ENCODE measurements at places on chromosomes 11 and 22. TPM values are rescaled to one million over a fixed set of nuclear protein-coding genes. Genes with fewer than 3 reads are reported as not detected.

GRCh38 chr22:20933910-20934309 lies 16.7 kb downstream of the CRKL start:
- H3K4me1 ChIP-seq: peaks cover 39% of the 10 kb centered on the region
- H3K4me3 ChIP-seq: no peak overlapping the region
- no peak for DNase-seq

GRCh38 chr22:17918840-17919239 lies 105.5 kb downstream of the MICAL3 start:
- no peak overlapping the region for H3K27ac ChIP-seq
- H3K27me3 ChIP-seq: no peaks in the 10 kb centered on the region
- no peak for DNase-seq
- H3K4me1 ChIP-seq: peaks cover 5% of the 10 kb centered on the region

- H3K27me3 ChIP-seq: peaks cover 16% of the 10 kb centered on the region
- no peak for DNase-seq
- no peak overlapping the region for H3K27ac ChIP-seq
- H3K4me1 ChIP-seq: peaks cover 9% of the 10 kb centered on the region
- no peak overlapping the region for H3K4me3 ChIP-seq
These were observed 99.2 kb downstream of the VPREB1 start for GRCh38 chr22:22343581-22344296.

DNA sequence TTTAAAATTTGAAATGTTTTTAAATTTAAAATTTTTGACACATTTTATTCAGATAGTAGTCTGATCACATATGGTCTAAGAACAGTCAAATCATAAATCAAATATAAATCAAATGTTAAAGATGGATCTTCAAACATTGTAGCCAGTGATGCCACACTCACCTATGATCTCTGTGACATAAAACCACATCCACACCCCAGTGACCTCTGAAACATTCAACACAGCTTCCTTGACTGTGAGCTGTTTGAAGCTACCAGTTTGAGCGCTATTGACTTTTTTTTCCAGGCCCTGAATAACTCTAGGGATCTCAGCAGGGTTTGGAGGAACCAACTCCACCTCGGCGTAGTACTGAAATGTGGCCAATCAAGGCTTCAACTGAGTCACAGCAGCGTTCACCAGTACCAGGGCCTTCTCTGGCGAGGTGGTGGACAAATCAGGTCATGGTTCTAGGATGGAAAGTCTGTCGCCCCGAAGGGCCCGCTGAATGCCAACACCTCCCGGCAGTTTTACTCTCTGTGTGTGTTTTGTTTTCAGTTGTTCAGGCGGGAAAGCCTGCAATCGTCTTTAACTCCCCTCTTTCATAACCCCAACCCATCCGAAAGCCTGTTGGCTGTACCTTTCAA lies 4.3 kb upstream of the MARK2 start:
- no peak for DNase-seq
- H3K4me1 ChIP-seq: peaks cover 29% of the 10 kb centered on the region
- no peaks in the 10 kb centered on the region for H3K27me3 ChIP-seq
- H3K36me3 ChIP-seq: peaks cover 2% of the 10 kb centered on the region

DNA sequence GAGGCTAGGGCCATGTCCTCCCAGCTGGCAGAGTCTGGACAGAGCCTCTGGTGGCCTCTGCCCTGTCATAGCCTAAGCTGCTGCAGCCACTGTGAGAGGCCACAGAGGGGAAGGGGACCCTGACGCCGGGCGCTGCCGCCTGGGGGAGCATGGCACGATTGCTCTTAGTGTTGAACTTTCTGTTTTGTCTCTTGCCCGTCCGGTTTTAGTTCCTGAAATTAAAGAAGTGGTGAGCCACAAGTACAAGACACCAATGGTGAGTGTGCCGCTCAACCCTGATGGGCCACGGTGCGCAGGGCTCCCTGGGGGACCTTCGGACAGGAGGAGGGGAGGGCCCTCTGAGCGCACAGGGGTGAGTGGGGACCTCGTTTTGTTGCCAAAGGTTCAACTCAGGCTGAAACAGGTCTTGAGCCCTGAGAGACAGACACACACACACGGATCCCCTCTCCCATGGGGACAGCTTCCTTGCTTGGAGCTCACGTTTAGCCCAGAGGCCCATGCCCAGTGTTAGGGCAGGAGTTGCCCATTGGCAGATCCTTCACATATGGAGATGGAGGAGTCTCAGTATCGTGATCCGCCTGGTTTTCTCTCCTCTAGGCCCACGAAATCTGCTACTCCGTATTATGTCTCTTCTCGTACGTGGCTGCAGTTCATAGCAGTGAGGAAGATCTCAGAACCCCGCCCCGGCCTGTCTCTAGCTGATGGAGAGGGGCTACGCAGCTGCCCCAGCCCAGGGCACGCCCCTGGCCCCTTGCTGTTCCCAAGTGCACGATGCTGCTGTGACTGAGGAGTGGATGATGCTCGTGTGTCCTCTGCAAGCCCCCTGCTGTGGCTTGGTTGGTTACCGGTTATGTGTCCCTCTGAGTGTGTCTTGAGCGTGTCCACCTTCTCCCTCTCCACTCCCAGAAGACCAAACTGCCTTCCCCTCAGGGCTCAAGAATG lies 23.8 kb downstream of the MYBPC3 start:
- H3K27me3 ChIP-seq: no peaks in the 10 kb centered on the region
- no peak overlapping the region for H3K27ac ChIP-seq
- peaks cover 23% of the 10 kb centered on the region for H3K36me3 ChIP-seq
- no peaks in the 10 kb centered on the region for H3K4me1 ChIP-seq
- no peak for DNase-seq

GRCh38 chr22:23395530-23396361 lies 184.3 kb downstream of the IGLL1 start:
- H3K27me3 ChIP-seq: no peaks in the 10 kb centered on the region
- DNase-seq: no peak
- no peak overlapping the region for H3K27ac ChIP-seq
- H3K36me3 ChIP-seq: no peaks in the 10 kb centered on the region

DNA sequence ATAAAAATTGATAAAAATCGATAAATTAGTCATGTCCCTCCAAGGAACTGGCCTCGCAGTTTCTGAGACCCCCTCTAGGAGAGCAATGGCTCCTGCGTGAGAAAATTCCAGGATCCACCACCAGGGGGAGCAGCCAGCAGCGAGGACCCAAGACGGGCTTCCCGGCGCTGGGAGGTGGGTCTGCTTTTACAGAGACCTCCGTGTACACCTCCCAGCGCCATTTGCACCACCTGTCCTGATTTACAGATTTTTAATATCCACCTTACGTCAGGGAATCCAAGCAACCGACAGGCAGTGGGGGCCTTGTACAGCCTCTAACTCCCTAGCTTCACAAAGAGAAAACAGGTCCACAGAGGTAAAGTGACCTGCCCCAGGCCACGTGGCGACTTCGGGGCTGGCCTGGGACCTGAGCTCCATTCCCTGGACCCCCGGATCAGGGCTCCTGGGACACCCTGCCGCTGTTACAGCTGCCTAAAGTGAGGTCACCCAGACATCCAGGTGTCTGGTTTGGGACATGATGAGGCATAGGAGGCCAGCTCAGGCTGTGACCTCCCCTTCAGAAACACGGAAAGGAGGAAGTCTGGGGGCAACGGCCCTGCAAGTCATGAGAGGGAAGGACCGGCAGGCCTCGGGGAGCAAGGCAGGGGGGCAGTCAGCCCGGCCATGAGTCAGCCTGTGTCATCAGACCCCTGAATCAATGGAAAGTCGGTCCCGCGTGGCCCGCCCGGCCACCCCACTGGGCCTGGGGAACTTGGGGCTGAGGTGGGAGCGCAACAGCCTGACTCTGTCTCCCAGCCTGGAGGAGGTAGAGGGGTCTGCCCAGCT lies 3.5 kb downstream of the OSM start:
- peak; percentile 81 for DNase-seq
- peaks cover 62% of the 10 kb centered on the region for H3K4me1 ChIP-seq
- H3K4me3 ChIP-seq: peak overlapping the region; percentile 99
- peaks cover 42% of the 10 kb centered on the region for H3K36me3 ChIP-seq

DNA sequence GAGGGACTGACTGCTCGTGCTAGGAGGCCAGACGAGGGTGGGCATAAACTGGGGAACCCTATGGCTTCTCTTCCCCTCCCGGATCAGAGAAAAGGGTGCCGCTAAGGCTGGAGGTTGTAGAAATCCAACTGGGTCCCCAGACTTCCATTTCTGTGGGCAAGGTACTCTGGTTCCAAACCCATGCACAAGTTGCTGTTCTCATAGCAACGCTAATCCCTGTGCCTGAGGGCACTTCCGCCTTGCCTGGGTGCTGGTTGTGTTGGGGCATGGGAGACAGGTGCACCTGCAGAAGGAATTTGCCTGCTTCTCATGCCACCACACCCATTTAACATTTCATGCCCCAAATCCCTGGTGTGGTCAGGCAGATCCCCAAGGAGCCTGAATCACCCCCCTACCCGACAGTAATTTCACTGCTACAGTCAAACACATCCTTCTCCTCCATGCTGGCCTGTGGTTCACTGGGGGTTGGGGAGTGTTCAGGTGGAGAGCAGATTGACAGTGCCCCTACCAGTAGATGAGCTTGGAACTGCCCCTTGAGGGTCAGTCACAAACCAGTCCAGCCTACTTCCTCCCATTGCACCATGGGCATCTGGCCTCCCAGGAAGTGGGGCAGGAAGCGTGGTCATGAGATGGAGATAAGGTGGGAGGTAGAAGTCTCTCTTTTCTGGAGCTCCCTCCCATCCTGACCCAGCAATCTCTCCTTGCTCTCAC lies 1.2 kb downstream of the C2CD2L start:
- peaks cover 52% of the 10 kb centered on the region for H3K4me1 ChIP-seq
- DNase-seq: peak; percentile 59
- H3K27ac ChIP-seq: peak overlapping the region; percentile 89
- H3K27me3 ChIP-seq: no peaks in the 10 kb centered on the region
- H3K4me3 ChIP-seq: peak overlapping the region; percentile 92

- no peak overlapping the region for H3K4me3 ChIP-seq
- peaks cover 5% of the 10 kb centered on the region for H3K27me3 ChIP-seq
- H3K36me3 ChIP-seq: no peaks in the 10 kb centered on the region
These were observed 482.6 kb downstream of the MIAT start for GRCh38 chr22:27139935-27140511.

- no peak overlapping the region for H3K27ac ChIP-seq
- H3K4me3 ChIP-seq: no peak overlapping the region
- DNase-seq: no peak
- no peaks in the 10 kb centered on the region for H3K27me3 ChIP-seq
- H3K36me3 ChIP-seq: no peaks in the 10 kb centered on the region
These were observed 975.5 kb upstream of the CCDC90B start for GRCh38 chr11:84261707-84262106.

- DNase-seq: peak; percentile 20
- H3K4me1 ChIP-seq: peaks cover 42% of the 10 kb centered on the region
- peaks cover 2% of the 10 kb centered on the region for H3K27me3 ChIP-seq
- peak overlapping the region; percentile 79 for H3K27ac ChIP-seq
These were observed 79.4 kb upstream of the NNMT start for GRCh38 chr11:114216796-114217180.

DNA sequence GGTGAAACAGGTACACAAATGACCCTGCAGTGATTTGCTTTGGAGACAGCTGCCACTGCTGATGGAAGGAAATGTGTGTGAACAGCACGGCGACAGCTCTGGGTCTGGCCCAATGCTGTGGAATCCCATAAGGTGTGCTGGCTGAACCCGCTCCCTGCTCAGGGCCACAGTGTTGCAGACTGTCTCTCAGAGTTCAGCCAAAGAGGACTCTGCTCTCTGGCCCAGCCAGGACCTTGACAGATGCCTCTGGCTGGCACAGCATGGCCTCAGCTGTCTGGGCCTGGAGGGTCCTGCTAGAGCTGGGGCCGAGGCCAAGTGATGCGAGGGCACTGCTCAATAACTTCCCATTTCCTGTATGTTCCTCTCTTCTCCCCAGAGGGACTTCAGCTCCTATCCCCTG lies 5.3 kb upstream of the ABCC8 start:
- DNase-seq: no peak
- no peak overlapping the region for H3K4me3 ChIP-seq
- H3K4me1 ChIP-seq: no peaks in the 10 kb centered on the region
- H3K36me3 ChIP-seq: no peaks in the 10 kb centered on the region

- H3K27ac ChIP-seq: no peak overlapping the region
- DNase-seq: no peak
- H3K27me3 ChIP-seq: no peaks in the 10 kb centered on the region
- no peaks in the 10 kb centered on the region for H3K4me1 ChIP-seq
- H3K36me3 ChIP-seq: no peaks in the 10 kb centered on the region
These were observed 198.5 kb downstream of the BLID start for GRCh38 chr11:121917482-121917881.

DNA sequence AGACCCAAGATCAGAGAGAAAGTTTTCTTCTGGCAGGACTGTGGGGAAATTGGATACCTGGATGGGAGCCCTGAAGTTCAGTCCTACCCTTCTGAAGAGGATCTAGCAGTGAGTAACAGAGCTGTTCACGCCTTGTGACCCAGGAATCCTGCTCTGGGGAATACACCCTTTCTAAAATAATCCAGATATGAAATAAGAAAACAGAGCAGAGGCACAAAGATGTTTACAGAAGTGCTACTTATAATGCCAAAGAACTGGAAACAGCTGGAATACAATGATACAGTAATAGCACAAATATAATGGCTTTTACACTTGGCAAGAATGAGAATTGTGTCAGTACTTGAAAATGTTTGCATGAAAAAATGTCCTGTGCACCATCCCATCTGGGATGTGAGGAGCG lies 304.0 kb upstream of the NARS2 start:
- no peak overlapping the region for H3K27ac ChIP-seq
- H3K4me3 ChIP-seq: no peak overlapping the region
- no peaks in the 10 kb centered on the region for H3K4me1 ChIP-seq
- no peaks in the 10 kb centered on the region for H3K27me3 ChIP-seq
- DNase-seq: no peak

GRCh38 chr11:15911377-15912044 lies 444.8 kb downstream of the SOX6 start:
- H3K36me3 ChIP-seq: no peaks in the 10 kb centered on the region
- H3K27ac ChIP-seq: no peak overlapping the region
- H3K4me1 ChIP-seq: no peaks in the 10 kb centered on the region
- DNase-seq: no peak
- H3K4me3 ChIP-seq: no peak overlapping the region
- H3K27me3 ChIP-seq: no peaks in the 10 kb centered on the region

Gene MUC2
- total RNA-seq: not detected

Gene TRIM49
- not detected for total RNA-seq

Gene KRTAP5-11
- not detected for total RNA-seq

Gene TRPM5
- not detected for total RNA-seq

Gene PKP3
- not detected for total RNA-seq

Gene RIMBP3B
- 0.84 TPM for total RNA-seq

Gene RGL4
- 30.1 TPM for total RNA-seq

Gene FBXO7
- total RNA-seq: 103 TPM

Gene OR8H2
- total RNA-seq: not detected

All from activated CD4-positive, alpha-beta T cell treated with anti-CD3 and anti-CD28 coated beads, Interleukin-2, amount 10 ng/mL, durations not matched to agents 7 days and 5 days (primary cell).